ENCODE measurements at places on chromosomes 12 and 14. TPM values are rescaled to one million over a fixed set of nuclear protein-coding genes. Genes with fewer than 3 reads are reported as not detected.

ZC2HC1C gene
- not detected for total RNA-seq

NANOG gene
- 13.3 TPM for total RNA-seq

CD27 gene
- total RNA-seq = 1.2 TPM

TCL1B gene
- not detected for total RNA-seq

RBM23 gene
- total RNA-seq = 68.5 TPM

GALC gene
- total RNA-seq = 18.7 TPM

HOXC11 gene
- total RNA-seq = not detected

USP15 gene
- 74.2 TPM for total RNA-seq

KRT72 gene
- total RNA-seq = not detected

DNA sequence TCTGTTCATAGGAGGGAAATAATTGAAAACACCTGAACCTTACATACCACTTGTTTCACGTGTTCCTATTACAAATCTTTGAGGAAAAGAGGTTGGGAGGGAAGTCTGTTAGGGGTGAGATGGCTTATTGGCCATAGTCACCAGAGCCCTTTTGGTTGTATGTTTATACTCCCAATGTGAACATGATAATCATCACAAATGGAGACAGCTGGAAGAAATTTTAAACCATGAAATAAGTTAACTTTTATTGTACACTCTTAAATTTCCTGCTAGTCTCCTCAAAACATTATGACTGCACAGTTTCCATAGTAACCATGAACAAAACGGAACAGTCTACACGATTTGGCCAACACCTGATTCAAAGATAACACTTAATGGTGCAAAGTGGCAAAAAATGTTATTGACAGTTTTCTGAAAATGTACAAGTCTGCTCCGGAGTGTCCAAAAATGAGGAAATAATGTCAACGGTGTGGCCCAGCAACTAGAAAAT is 56.9 kb downstream of the LMNTD1 start:
- H3K27ac ChIP-seq = no peak overlapping the region
- no peaks in the 10 kb centered on the region for H3K36me3 ChIP-seq
- DNase-seq = no peak
- no peaks in the 10 kb centered on the region for H3K4me1 ChIP-seq
- no peak overlapping the region for H3K4me3 ChIP-seq
- H3K27me3 ChIP-seq = no peaks in the 10 kb centered on the region

- no peaks in the 10 kb centered on the region for H3K27me3 ChIP-seq
- H3K36me3 ChIP-seq = no peaks in the 10 kb centered on the region
- H3K27ac ChIP-seq = no peak overlapping the region
- H3K4me1 ChIP-seq = no peaks in the 10 kb centered on the region
Measured at GRCh38 chr12:1126091-1126490, 135.1 kb downstream of the ERC1 start.

- H3K27ac ChIP-seq = peak overlapping the region; percentile 83
- no peak overlapping the region for H3K4me3 ChIP-seq
- H3K36me3 ChIP-seq = no peaks in the 10 kb centered on the region
- DNase-seq = no peak
- H3K27me3 ChIP-seq = no peaks in the 10 kb centered on the region
- H3K4me1 ChIP-seq = peaks cover 52% of the 10 kb centered on the region
Measured at GRCh38 chr12:49672301-49673217, 34.6 kb downstream of the FMNL3 start.

DNA sequence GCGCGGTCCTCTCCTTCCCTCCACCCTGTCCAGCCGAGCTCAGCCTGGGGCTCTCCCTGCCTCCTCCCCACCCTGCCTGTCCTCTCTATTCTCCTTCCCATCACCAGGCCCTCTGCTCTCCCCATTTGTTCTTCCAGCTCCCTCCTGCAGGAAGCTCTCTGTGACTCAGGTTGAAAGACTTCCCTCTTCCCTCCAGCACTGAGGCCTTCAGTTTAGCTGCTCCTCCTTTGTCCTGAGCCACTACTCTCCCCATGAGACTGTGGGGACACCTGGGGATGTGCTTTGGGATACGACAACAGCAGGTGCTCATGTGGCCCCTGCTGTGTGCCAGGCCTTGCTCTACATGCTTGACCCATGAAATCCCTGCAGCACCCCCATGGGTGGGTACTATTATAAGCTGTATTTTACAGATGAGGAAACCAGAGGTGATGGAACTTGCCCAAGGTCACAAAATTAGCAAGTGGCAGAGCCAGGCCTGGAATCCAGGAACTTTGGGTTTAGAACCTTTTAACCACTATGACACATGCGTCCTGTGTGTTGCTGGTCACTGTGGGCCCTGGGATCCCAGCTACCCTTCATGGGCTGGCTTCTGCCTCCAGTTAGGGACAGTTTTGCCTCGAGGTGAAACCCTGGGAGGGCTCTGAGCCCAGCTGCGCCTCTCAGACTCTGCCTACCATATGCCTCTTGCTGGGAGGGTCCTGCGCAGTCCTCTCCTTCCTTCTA is 5.5 kb downstream of the KRT80 start:
- H3K27ac ChIP-seq = peak overlapping the region; percentile 52
- H3K4me3 ChIP-seq = no peak overlapping the region
- peaks cover 40% of the 10 kb centered on the region for H3K4me1 ChIP-seq
- H3K27me3 ChIP-seq = no peaks in the 10 kb centered on the region

DNA sequence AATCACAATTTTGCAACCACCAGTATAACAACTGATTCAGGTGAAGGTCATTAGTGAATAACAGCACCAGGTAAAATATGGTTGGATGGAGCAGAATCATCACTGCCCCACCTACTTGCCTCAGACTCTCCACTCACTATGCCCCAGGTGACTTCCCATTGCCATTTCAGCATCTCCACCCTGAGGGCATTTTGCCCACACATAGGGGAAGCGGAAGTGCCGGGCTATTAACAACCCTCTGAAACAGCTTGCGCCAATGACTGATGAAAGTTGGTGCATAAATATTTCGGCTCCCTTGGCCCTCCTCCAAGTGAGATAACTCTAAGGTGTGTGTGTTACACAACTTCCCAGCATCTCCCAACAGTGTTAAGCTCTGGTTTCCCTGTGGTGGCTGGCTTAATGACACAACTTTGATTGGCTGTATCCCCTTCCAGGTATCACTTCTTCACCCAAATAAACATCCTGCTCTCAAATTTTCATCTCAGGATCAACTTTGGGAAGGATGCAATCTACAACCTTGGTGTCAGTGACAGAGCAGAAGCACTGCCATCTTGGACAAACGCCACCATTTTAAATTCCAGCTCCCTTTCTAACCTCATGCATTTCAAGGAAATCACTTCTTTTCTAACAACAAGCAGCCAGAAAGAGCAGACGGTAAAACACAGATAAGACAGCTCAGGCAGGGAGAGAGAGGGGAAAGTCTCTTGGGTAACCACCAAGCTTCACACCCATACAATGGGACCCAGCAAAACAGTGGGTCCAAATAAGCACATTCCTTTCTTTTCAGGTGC is 73.6 kb upstream of the PPP2R5C start:
- no peak overlapping the region for H3K4me3 ChIP-seq
- H3K27me3 ChIP-seq = no peaks in the 10 kb centered on the region
- H3K27ac ChIP-seq = no peak overlapping the region
- no peaks in the 10 kb centered on the region for H3K4me1 ChIP-seq

GRCh38 chr12:40312982-40313576 is 88.3 kb downstream of the LRRK2 start:
- H3K36me3 ChIP-seq = no peaks in the 10 kb centered on the region
- H3K27me3 ChIP-seq = no peaks in the 10 kb centered on the region
- H3K4me1 ChIP-seq = no peaks in the 10 kb centered on the region
- DNase-seq = no peak
- H3K4me3 ChIP-seq = no peak overlapping the region

DNA sequence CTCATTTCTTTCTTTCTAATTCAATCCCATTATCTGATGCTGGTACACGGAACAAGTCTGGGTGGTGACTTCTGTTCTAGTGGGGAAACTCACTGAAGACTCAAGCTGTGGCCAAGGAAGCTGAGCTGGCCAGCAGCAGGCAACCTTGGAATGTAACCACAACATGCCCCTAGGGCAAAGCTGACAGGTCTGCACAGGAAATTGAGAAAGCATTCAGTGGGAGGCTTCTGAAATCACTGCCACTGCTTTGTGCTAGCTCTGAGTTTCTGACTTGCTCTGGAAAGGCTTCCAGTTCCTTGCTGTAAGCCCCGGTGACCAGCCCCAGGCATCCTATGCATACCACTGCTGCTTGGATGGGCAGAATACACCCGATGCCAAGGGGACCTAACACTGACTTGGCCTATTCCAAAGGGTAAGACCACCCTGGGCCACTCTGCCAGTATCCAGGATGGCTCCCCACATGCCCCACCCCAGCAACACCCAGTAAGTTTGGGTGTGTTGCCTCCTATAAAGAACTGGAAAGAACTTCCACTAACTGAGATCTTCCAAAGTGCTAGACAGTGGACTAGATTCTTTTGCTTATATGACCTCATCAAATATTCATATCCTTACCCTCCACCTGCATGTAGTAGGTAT is 84.5 kb upstream of the CDKN3 start:
- no peaks in the 10 kb centered on the region for H3K36me3 ChIP-seq
- no peak overlapping the region for H3K4me3 ChIP-seq
- no peaks in the 10 kb centered on the region for H3K4me1 ChIP-seq
- no peak overlapping the region for H3K27ac ChIP-seq

DNA sequence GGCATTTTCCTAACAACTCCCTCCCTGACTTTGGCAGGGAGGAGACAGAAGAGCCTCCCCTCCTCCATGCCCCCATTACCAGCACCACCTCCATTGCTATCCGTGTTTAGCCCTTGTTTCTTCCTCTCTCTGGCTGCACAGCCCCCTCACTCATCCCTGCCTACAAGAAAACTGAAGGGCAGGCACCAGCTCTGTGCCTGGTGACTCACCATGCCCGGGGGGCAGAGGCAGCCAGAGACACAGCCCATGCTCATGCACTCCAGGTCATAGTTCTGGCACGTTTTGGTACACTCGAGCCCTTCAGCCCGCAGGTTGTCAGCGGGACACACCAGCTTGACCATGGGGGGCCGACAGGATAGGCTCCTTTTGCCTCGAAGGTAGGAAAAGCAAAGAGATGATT is 80.4 kb downstream of the VWF start:
- no peak for DNase-seq
- H3K4me3 ChIP-seq = no peak overlapping the region

GRCh38 chr12:100554608-100555077 is 18.8 kb upstream of the GAS2L3 start:
- H3K27me3 ChIP-seq = no peaks in the 10 kb centered on the region
- H3K36me3 ChIP-seq = no peaks in the 10 kb centered on the region
- peaks cover 5% of the 10 kb centered on the region for H3K4me1 ChIP-seq

DNA sequence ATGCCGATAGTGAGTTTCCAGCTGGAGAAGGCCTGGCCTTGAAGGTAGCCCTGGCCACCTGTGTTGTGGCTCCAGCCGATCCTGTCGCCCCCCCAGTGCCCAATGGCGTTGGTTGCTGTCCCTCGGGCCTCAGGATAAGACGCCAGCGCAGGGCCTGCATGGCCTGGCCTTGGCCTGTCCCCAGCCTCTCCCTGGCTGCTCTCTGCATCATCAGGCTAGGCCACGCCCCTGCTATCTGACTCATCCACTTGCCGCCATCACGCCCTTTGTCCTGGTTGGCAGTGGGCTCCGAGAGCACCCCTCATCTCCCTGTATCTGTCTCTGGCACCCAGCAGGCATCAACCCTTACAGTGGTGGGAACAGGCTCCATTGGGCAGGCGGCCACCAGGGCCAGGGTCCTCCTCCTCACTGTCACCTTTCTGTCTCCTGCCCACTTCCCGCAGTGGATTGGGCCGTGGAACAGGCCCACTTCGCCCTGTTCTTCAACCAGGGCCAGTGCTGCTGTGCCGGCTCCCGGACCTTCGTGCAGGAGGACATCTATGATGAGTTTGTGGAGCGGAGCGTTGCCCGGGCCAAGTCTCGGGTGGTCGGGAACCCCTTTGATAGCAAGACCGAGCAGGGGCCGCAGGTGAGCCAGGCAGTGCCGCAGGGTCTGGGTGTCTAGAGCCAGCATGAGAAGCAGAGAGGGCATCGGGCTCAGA is 25.6 kb downstream of the ALDH2 start:
- no peak overlapping the region for H3K4me3 ChIP-seq
- H3K27me3 ChIP-seq = no peaks in the 10 kb centered on the region
- DNase-seq = no peak

DNA sequence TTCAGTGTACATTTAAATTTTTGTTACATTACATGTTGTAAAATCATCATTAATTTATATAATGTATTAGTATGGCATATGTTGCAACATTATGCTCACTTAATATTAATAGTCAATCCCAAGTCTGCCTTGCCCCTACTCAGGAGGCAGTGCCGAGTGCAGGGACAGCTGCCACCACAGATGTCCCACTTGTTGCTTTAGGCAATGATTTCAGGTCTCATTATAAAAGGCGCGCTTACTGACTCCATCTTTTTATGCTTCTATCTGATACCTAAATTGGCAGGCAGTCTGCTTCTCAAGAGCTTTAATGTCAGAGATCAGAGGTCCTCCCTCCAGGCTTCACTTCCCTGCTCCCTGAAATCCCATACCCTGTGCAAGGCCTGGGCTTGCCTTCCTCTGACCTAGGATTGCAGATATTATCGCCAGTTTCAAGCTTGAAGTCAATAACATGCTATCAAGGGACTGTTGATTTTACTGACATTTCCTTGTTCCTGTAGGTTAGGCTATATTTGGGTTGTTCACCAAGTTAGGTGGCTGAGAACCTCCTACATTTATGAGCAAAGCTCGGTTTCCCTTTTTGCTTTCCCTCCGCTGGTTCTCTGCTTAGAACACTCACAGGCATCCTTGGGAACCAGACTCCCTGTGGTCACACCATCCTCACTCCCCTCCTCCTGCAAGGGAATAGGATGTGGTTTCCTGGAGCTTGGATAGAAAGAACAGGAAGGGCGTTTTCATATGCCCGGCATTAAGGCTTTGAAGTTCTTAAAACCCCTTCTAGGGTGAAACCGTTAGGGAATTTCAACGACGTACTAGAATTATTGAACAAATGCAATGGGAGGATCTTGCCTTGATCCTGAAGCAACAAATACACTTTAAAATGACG is 208.4 kb upstream of the FKBP4 start:
- H3K27ac ChIP-seq = no peak overlapping the region
- DNase-seq = no peak

DNA sequence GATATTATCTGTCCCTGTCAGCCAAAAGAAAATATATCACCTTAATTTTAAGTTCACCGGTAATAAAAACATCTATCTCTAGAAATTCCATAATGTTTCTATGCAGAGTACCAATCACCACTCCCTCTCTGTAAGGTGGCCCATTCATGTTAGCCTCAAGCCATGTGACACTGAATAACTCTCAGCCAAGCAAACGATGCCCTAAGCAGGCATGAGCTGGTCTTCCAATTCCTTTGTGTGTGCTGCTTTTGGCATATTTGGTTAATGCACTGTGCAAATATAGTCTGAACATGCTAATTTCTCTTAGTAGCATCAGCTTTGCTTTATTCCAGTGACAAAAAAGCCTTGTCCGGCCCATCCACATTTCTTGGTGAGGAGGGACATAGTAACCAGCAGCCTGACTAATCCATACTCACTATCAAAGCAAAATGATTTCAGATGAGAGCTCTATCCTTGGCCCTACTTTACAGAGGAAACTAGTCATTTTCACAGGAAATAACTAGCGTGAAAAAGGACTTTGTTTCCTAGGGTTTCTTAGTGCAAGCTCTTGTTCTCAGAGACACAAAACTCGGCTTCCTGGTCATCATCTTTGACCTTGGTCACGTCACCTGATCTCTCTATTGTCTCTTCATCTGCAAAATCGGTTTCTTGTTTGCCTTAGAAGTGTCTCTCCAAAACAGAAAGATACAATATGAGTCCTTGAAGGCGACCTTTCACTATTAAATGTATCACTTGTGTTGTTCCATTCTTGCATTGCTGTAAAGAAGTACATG is 59.2 kb upstream of the RTRAF start:
- no peaks in the 10 kb centered on the region for H3K36me3 ChIP-seq
- no peak for DNase-seq
- no peaks in the 10 kb centered on the region for H3K27me3 ChIP-seq
- no peaks in the 10 kb centered on the region for H3K4me1 ChIP-seq
- no peak overlapping the region for H3K27ac ChIP-seq

GRCh38 chr12:8064131-8064530 is 2.0 kb downstream of the C3AR1 start:
- H3K36me3 ChIP-seq = no peaks in the 10 kb centered on the region
- no peak for DNase-seq
- no peaks in the 10 kb centered on the region for H3K4me1 ChIP-seq
- H3K27ac ChIP-seq = no peak overlapping the region
